Right lung (tissue), 10 donors: ENCODE measurements at places on chromosomes 3 and 15. TPM values are rescaled to one million over a fixed set of nuclear protein-coding genes. Genes with fewer than 3 reads are reported as not detected.
A peak's percentile ranks its signal among the peaks of the same experiment; 100 is the strongest.

DNA sequence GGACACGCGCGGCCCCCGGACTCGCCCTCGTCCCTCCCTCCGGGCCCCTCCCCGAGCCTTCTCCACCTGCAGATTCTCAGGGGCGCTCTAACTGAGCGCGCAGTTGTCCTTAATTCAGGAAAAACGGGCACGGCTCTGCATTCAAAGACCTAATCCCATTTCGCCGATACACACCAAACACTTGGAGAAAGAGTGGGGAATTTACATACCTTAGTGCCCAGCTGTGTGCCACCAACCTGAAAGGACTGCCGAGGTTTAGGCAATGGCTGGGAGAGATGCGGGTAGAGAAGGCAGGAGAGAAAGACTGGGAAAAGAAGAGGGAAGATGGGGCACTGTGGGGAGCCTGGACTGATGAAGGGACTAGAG, 21.8 kb downstream of the IGDCC3 start:
- DNase-seq: no peak

DNA sequence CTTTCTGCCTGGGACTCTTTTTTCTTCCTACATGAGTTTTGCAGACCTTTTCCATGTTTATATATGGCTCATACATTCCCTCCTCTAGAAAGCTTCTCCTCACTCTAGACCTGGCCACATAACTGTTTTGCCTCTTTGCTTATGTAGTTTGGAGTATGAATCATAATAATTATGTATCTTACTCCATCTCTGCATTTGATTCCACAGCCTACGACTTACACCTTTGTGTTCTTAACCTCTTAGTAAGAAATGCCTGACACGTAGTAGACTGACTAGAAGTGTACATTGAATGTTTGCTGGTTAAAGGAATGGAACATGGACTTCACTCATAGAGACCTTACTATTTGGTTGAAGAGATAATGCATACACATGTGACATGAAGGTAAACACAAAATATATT, 56.4 kb downstream of the MBNL1 start:
- DNase-seq: no peak

- DNase-seq: no peak
These were observed 65.3 kb downstream of the CLASP2 start for GRCh38 chr3:33652736-33653135.

DNA sequence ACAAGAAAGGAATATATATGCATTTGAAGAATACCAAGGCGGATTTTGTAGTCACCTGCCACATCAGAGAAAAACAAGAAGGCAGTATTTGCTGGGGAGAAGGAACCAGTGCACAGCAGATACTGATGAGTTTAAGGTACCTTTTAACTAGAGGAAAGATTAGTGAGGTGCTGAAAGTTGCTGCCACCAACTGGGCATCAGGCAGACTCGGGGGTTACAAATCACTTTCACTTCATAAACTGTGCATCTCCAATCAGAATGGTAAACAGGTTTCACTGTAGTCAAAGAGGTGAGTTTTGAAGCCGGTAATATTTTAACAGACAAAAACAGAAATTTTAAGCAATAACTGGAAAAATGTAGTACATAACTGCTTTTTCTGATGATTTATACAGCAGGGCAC, 4.1 kb downstream of the FBN1 start:
- DNase-seq: no peak

- DNase-seq: no peak
These were observed 5.4 kb downstream of the EHD4 start for GRCh38 chr15:41966920-41967465.

- DNase-seq: no peak
These were observed 2.3 kb downstream of the SH3BP5 start for GRCh38 chr3:15330031-15330596.

DNA sequence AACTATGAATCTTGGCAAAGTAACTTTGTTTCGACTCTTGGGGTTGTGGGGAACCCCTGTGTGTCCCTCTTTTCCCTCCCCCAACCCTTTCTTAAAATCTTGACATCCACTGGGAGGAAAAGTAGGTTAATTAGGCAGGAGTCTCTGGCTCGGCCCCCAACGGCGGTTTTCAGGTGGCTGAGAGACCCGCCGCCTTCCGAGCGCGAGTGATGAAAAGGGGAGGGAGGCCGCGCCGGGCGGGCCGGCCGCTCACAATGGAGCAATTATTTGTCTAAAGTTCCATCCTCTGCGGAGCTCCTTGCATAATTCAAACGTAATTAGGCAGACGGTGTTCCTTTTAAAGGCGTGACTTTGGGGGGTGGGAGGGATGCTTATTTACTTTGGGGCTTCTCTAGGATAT, 51.7 kb downstream of the ZIC4 start:
- no peak for DNase-seq

DNA sequence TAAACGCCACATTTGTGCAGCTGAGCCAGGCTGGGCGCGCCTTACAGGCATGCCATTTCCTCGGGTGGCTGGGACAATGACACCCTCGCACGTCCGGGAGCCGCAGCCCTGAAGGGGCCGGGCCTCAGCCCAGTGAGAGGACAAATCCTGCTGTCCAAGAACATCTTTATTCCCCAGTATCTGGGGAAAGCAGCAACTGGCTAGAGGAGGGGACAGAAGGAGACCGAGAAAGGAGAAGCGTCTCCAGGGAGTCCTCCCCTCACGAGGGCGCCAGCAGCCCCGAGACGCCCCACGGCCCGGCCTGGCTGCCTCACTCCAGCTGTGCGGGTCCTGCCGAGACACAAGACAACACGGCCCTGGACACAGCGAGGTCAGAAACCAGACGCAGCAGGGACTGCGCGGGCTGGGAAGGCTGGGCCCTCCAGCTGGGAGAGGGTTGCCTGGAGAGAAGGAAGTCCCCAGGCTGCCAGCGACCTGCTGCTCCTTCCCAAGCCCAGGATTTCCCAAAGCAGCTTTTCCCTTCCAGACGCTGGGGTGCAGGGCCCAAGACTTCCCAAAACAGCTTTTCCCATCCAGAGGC, 130.2 kb downstream of the CHSY1 start:
- peak; percentile 74 for DNase-seq

DNA sequence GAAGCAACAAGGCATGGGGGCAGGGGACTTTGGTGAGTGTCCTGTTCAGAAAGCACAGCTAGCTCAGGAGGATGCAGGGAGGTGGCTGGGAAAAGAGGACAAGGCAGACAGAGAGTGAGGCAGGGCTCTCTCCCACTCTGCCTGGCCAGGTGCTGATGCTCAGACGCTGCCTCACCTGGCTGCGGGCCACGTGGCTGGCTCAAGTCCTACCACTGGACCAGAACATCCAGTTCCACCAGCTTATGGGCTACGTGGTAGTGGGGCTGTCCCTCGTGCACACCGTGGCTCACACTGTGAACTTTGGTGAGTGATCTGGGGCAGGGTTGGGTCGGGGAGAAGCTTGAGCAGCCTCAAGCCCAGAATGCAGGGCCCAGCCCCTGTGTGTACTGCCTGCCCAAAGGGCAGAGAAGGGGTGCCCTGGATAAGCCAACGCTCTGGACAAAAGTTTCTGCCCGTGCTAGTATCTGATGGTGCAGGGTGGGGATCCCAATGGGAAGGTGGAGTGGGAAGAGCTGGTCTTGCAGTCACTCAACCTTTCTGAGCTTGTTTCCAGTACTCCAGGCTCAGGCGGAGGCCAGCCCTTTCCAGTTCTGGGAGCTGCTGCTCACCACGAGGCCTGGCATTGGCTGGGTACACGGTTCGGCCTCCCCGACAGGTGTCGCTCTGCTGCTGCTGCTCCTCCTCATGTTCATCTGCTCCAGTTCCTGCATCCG, 20.9 kb downstream of the NOX5 start:
- no peak for DNase-seq

DNA sequence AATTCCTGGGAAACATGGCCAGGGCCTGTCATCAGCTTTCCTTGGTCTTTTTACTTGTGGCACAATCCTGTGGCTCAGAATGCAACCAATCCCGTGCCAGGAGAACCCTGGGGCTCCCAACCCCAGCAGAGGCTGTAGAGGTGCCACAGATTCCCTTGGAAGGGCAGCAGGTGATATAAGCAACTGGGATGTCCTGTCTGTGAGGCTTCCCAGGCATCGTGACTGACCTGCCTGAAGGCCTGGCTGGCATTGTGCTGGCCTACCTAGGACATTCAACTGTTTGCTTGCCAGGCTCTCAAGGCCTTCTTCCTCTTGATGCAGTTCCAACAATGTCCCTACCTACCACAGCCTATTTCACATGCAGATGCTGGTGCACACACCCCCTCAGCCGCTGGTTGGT, 72.2 kb upstream of the MEX3B start:
- no peak for DNase-seq

- no peak for DNase-seq
These were observed 752.6 kb upstream of the NR2F2 start for GRCh38 chr15:95577927-95578326.

- no peak for DNase-seq
These were observed 97.2 kb upstream of the C3orf80 start for GRCh38 chr3:160128056-160128455.

EPHB3 gene
- polyA plus RNA-seq: 25.2 TPM

DOCK3 gene
- polyA plus RNA-seq: 2.5 TPM

P2RY14 gene
- polyA plus RNA-seq: 5.4 TPM

PPM1L gene
- 4.9 TPM for polyA plus RNA-seq

NR2E3 gene
- 0.59 TPM for polyA plus RNA-seq

LRRC15 gene
- polyA plus RNA-seq: 0.06 TPM
